ENCODE measurements at places on chromosomes 3 and 15.

- DNase-seq, result no peak
Measured at GRCh38 chr15:99434506-99435112, 131.2 kb upstream of the MEF2A start.

DNA sequence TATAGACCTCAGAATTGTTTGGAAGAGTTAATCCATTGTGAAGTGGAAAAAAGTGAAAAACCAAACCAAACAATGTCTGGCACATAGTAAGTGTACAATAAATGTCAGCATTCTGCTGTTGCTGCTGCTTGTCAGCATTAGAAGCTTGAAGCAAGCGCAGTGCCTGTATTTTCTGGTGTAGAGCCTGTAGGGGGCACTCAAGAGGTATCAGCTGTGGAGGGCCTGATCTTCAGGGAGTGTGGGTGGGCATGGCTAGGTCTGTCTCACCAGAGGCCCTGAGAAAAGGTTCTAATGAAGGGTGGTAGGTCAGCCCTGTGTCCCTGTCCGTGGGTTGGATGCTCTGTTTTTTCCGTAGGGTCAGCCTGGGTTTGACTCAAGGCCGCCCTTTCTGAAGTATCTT lies 3.6 kb downstream of the ADAMTSL3 start:
- DNase-seq, result no peak

- DNase-seq, result no peak
Measured at GRCh38 chr3:50388720-50389413, 29.5 kb upstream of the TMEM115 start.

- no peak for DNase-seq
Measured at GRCh38 chr3:129732200-129732876, 125.9 kb upstream of the PLXND1 start.

DNA sequence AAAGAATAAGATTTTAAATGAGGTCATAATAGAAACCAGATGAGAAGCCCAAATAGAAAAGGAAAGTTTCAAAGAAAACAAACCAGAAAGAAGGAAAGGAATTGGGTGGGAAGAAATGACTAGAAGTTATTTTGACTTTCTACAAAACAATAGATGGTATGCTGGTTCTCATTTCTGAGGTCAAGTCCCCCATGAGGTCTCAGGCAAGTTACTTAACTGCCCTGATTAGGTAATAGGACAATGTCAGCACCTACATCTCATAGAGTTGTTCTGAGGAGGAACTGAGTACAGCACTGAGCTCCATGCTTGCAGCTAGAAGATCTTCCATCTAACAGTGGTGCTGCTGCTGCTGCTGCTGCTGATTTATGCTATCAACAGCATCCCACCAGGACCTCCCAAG lies 185.9 kb downstream of the ERC2 start:
- no peak for DNase-seq

Measured in AG08395 (cell line).